Effector CD4-positive, alpha-beta T cell (primary cell): ENCODE measurements at places on chromosomes 6 and 20.

DNA sequence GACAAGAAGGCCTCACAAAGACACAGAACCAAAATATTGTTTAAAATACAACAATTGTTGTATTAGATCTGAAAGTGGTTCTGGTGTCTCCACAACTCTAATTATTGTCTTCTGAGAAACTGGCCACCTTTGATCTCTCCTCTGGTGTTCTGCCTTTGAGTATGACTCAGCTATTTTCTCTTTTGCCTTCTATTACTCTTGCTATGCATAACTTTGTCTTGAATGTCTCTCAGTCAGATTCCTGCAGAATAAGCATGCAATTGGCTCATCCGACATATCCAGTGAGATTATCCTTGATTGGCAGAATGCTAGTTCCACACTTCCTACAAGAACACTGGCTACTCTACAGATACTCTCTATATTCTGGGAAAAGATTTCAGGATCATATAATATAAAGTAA is 14.3 kb upstream of the EPM2A start:
- DNase-seq, result no peak

DNA sequence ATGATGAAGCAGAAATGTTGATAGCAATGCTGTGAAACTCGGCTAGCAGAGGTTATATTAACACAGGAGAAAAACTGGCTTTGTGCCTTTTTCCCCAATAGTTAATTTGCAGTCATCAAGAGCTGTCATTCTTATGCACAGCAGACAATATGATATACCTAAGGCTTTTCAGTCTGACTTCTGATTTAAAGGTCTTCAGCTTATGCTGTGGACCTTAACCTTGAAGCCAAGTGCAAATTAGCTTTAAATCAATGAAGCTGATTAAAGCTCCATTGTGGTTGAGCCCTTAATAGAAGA is 171.6 kb upstream of the ID4 start:
- DNase-seq, result no peak

DNA sequence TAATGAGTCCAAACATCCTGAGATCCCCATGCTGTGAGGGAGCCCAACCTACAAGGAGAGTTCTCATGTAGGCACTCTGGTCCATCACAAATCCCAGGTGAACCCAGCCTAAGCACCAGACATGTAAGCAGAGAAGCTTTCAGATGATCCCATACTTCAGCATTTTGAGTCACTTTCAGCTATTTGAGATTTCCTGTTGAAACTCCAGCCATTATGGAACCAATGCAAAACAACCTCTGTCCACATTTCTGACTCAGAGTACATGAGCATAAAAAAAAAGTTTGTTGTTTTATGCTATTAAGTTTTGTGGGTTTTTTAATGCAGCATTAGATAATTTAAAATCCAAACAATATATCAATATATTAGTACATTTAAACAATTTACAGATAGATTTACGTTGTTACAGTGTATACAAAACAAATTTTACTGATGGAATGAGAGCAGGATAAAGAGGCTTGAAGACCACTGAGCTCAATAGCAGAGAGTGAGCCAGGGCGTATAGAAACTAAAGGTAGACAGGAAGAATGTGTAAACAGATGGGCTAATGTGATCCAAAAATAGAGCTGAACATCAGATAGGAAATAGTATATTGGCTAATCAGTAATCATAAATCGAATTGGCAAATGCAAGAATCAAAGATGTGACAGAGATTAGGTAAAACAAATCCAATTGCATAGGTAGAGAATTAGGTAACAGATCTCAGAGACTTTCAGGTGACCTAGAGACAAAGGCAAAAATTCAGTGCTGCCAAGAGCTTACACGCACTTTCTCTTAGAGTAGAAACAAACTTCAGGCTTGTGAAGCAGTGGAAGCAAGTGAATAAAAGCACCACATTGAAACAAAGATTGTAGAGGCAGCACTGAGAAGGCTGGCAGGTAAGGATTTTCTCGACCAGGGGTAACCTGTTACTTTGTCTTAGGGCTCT is 36.2 kb upstream of the PLCB1 start:
- DNase-seq, result no peak

DNA sequence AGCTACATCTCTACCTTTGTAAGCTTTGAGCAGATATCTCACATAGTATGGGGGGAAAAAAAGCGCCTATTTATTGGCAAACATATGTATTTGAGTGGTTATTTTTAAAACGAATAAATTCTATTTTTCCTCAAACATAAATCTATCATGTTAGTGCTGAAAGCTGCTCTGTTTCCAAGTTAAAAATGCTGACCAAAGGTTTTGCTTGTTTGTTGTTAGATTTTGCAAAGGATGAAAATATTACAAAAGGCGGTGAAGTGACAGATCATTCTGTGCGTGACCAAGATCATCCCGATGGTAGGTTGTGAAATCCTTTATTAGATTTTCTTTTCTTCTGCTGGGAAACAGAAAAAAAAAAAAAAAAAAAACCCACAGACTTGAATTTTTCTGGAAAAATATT is 605.9 kb downstream of the KIF16B start:
- DNase-seq, result no peak

- DNase-seq, result no peak
Observed at GRCh38 chr20:21166801-21167200, 40.9 kb downstream of the KIZ start.

DNA sequence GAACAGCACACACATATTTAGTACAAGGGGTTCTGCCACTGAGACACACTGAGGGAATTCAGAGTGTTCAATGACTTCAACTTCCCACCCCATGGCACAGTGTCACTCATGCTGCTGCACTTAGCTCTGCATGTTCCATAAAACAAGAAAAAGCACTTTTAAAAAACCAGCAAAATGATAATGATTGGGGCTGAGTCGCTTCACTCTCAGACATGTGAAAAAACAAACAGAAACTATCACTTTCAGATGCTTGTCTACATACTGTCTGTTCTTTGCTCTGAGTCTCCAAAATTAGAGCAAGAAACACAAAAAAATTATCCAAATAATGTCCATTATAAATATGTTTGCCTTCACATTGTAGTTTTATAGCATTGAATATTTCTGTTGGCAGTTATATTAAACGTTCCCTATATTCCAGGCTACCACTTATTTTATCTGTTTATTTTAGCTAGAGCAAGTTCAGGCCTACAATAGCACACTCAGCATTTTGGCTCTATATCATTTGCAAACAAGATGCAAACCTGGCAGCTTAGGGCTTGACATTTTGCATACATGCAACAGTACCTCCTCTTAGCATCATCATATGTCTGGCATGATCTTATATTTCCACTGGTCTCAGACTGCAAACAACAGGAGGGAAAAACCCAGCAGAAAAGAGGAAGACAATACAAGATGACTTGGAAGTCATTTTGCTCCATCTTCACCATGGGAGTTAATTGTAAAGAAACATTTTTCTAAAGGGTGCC is 398.8 kb downstream of the HACE1 start:
- DNase-seq, result no peak

DNA sequence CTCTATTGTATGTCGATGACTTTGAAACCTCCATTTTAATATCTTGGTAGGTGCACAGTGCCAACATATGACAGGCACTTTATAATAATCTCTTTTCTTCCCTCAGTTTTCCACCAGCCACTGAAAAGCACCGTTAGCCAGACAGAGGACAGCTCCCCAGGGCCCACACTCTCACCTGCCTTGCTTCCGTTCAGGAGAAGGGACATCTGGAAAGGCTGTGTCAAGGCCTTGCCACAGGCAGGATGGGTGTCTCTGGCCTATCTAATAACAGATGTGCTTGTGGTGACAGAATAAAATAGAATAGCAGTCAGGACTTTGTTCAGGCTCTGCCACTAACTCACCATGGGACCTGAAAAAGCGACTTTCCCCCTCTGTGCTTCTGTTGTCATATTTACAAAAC is 75.5 kb upstream of the CCDC167 start:
- DNase-seq, result no peak

GRCh38 chr20:25495189-25495824 is 87.8 kb downstream of the GINS1 start:
- no peak for DNase-seq

- no peak for DNase-seq
Observed at GRCh38 chr20:47183367-47183766, 173.1 kb downstream of the ZMYND8 start.
